ENCODE measurements at places on chromosomes 13 and 19.

DNA sequence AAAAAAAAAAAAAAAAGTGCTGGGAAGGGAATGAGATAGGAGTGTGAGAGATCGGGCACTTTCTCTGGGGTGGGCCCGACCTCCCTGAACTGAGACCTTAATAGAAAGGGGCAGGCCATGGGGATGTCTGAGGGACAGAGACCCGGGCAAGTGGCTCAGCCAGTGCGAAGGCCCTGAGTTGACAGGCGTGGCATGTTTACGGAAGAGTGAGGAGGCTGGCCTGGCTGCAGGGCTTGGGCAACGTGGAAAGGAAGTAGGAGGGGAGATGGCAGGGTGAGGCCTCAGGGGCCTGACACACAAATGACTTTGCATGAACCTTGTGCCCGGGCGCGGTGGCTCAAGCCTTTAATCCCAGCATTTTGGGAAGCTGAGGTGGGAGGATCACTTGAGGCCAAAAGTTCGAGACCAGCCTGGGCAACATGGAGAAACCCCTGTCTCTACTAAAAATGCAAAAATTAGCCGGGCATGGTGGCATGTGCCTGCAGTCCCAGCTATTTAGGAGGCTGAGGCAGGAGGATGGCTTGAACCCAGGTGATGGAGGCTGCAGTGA lies 13.9 kb downstream of the FCHO1 start:
- DNase-seq = no peak

GRCh38 chr19:19655641-19656343 lies 7.7 kb downstream of the ATP13A1 start:
- DNase-seq = no peak

DNA sequence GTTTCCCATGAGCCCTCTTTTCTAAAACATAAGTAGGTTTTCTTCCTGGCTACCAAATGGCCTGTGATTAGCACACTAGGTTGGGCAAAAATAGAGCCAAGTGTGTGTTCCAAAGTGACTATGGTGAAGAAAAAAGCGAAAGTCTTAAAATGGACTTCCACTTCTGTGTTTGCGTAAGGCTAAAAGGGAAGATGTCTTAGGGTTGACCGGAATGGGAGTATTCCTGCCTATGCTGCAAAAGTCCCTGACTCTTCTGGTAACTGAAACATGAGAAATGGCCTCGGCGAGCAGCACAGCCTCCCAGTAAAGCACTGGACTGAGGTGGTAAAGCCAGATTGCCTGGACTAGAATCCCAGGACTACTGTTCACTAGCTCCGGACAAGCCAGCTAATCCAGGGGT lies 2.4 kb upstream of the FPR1 start:
- no peak for DNase-seq

DNA sequence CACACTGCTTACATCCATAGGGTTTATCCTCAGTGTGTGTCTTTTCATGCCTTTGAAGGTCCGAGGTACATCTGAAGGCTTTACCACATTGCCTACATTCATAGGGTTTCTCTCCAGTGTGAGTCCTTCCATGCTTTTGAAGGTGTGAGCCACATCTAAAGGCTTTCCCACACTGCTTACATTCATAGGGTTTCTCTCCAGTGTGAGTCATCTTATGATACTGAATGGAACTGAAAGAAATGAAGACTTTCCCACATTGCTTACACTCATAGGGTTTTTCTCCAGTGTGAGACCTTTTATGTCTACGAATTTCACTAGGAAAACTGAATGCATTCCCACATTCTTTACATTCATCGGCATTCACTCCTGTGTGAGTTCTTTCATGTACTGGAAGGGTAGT lies 7.1 kb downstream of the ZNF20 start:
- no peak for DNase-seq

GRCh38 chr13:38419312-38419873 lies 69.7 kb downstream of the UFM1 start:
- DNase-seq = no peak

- peak; percentile 94 for DNase-seq
Measured at GRCh38 chr19:8505680-8506401, 3.4 kb upstream of the PRAM1 start.

- no peak for DNase-seq
Measured at GRCh38 chr19:39032063-39032918, at the start of gene FBXO27. FBXO27 (minus strand) TSS chr19:39032549; CDS start chr19:39032227, 322 bp downstream.

DNA sequence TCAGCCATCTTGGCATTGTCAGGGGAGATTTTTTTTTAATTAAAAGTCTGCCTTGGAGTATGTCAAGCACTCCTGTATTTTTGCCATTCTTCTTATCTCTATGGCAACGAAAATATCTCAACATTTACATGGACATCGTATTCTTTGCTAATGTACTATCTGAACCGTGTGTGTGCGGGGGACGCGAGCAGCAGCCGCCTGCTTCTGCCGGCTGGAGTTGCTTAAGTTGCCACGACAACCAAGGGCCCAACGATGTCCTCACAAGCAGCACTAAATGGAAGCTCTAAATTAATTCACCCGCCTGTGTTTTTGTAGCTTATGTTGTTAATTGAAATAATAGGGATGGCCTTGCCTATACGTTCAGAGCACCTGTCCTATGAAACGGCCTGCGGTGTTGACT lies 309.5 kb downstream of the TEX29 start:
- peak; percentile 75 for DNase-seq

GRCh38 chr19:869245-870177 lies 10.0 kb downstream of the CFD start:
- no peak for DNase-seq

GRCh38 chr19:48433337-48433736 lies 12.4 kb upstream of the GRWD1 start:
- no peak for DNase-seq

DNA sequence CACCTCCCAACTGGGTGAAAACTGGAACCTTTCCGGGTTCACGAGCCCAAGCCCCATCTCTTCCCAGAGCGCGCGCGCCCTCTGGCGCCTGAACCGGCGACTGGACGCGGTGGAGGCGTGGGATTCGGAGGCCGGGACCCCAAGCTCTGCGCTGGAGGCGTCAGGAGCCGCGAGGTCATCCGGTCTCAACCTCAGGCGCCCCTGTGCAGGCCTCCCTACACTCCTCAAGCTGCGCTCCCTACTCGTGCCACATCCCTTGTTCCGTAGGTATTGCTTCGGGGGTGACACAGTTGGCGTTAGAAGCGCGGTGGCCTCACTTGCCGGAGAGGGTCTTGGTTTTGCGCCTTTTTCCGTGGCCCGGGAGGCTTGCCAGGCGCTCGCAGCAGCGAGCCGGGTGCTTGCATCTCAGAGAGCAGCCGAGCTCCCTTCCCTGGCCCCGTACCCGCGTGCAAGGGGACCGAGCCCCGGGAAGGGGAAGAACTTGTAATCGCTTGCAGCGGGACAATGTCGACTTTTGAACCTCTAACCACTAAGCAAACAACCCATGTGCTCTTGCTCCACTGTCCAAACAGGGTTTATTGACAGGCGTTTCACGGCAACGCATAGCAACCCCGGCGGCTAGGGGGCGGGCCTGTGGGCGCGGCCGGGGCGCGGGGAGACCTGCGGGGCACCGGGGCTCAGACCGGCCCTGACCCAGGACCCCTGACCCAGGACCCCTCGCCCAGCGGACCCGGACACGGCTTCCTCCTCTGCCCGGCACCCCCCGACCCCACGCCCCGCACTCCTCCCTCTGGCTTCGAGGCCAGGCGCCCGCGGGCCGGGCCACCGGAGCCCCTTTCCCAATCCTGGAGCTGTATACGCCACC lies 8.5 kb downstream of the CDX2 start:
- peak; percentile 85 for DNase-seq

DNA sequence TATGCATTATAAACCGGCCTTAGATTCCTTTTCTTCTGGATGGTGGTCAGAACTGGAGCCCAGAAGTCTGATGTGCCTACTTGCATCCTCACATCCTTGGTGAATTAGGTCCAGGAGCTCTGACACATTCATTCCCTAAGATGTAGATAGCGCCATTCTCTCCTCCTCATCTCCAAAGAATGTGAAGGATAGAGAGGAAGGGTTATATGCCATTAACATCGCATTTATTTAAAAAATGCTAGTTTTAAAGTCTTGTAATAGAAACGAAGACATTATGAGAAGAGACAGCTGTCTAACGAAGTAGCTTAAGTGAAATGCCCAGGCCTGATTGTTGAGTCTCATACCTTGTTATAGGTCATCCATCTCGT lies 9.7 kb downstream of the MBNL2 start:
- DNase-seq = no peak

DNA sequence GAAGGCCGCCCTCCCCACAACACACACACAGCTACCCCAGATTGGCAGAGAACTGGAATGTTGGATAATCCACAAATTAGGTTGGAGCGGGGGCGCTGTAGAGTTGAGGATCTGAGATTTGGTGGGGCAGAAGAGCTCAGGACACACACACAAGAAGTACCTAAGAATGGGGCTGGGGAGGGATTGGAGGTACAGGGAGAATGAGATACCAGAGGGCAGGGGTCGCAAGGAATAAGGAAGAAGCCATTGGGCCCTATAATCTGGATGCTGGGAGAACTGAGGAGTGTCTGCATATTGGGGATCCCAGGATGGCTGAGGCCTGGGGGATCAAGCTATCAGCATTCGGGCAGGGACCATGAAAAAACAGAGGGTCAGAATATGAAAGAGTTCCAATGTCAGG lies 11.5 kb downstream of the SYT3 start:
- no peak for DNase-seq

DNA sequence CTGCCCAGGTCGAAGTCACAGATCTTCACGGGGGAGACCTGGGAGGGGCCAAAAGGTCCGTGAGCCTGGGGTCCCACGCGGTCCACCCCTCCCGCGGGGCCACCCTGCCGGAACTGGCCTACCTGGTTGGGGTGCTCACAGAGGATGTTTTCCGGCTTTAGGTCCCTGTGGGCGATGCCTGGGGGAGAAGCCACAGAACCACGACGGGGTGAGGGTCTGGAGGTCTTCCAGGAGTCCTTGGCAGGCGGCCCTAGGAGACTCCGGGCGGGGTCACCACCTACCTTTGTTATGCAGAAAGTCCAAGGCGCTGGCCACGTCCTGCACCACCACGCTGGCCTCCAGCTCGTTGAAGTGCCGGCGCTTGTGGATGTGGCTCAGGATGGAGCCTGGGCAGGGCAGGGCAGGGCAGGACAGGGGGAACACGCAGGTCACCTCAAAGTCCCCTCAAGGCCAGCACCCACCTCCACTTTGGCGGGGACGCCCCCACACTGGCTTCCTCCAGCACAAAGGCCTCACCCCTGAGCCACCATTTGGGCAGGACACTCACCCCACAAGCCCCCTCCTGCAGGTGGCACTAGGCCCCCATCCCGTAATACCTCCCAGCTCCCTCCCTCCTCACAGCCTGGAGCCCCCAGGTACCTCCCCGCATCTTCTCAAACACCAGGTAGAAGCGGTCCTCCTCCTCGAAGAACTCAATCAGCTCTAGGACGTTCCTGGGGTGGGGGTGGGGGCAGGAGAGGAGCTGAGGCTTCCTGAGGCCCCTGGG lies 8.4 kb downstream of the MKNK2 start:
- no peak for DNase-seq

DNA sequence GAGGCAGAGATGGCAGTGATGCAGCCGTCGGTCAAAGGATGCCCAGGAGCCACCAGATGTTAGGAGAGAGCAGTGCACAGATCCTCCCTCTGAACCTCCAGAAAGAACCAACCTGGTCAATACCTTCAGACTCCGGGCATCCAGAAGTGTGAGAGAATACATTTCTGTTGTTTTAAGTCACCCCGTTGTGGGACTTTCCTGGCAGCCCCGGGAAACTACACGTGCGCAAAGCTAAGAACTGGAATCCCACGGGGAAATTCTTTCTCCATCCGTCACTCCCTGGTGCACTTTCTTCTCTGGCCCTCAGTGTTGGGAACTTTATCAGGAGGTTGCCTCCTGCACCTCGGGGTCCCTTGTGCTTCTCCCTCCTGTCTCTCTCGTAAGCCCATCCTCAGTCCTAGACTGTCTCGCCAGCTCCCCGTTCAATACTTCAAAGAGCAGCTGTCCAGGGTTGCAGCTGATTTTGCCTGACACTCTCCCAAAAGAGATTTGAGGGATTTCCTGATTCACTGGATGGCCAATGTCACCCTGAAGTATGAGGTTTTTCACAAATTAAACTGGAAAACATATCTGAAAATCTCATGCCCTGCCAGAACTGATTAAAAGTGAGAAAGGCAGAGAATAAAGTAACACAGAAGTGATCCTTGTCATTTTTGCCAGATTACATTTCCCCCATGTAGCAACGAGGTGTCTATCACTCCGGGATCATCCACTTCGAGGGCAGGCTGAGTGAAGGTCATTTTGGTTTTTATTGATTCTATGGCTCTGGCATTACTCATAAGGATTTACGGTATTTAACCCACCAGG lies 136.8 kb downstream of the DCT start:
- peak; percentile 34 for DNase-seq

- DNase-seq = no peak
Measured at GRCh38 chr13:41610404-41610803, 153.1 kb downstream of the RGCC start.

- no peak for DNase-seq
Measured at GRCh38 chr13:46665633-46666482, 112.9 kb downstream of the LRCH1 start.

- peak; percentile 50 for DNase-seq
Measured at GRCh38 chr19:19064811-19065745, 1.3 kb downstream of the SLC25A42 start.

DNA sequence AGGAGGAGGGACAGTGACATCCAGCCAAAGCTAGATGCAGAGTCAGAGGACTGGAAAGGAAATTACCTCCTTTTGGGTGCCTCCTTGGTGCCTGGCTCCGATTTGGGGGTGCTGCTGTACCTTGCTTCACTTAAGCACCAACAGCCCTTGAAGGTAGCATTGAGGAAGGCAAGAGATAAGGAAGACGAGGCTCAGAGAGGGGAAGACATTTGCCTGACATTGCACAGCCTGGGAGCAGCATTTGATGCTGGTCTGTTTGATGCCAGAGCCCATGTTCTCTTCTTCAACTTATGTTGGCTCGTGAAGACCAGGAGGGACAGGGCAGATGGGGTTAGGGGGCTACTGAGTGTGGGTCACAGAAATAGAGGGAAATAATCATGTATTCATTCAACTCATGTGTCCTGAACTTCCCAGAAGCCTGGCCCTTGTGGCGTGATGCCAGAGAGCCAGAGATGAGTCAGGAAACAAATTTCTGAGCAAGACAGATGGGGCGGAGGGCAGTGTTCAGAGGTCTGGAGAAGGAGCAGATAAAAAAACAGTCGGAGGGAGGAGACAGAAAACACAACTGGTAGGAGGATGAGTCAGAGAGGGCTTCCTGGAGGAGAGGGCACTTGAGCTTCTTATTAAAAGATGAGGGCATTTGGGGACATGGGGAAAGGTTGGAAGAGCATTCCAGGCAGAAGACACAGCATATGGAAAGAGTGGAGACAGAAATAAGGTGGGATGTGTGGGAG lies 3.0 kb upstream of the C19orf81 start:
- DNase-seq = no peak
